ENCODE measurements at places on chromosomes 3 and 15. TPM values are rescaled to one million over a fixed set of nuclear protein-coding genes. Genes with fewer than 3 reads are reported as not detected.

GRCh38 chr15:32908135-32908801 lies 190.5 kb downstream of the GREM1 start:
- DNase-seq: peak; percentile 26

GRCh38 chr3:167669699-167670098 lies 16.0 kb upstream of the WDR49 start:
- DNase-seq: no peak

The GABRR3 gene
- not detected for total RNA-seq

DNA sequence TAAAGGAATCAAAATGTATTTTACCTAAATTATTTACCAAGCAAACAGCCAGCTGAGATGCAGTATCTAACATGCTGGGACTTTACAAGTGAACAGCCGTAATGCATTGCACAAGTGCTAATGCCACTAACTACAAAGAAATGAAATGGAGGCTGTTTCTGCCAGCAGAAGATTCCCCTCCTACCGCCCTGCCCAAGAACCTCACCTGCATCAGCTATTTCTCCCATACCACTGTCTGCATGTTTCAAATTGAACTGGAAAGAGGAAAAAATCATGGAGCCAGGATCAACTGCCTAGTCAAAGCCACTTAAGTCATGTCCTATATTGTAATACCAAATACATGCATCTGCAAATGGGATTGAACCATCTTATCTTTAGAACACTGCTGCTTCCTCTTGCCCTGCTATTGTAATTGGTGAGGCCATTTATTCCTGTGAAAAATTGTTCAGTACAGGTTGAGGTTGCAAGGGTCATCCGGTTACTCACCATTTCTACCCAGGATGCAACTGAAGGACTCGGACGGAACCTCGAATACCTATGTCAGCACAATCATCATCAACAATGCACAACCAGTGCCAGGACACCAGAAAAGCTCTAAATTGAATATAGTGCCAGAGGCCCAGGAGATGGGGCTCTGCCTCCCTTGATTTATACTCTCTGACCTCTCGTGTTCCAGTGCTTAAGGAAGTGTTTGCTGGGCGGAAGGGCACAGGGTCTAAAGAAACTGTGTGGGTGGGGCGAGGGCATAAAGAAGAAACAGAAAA lies 27.5 kb downstream of the ANXA2 start:
- DNase-seq: peak; percentile 68

DNA sequence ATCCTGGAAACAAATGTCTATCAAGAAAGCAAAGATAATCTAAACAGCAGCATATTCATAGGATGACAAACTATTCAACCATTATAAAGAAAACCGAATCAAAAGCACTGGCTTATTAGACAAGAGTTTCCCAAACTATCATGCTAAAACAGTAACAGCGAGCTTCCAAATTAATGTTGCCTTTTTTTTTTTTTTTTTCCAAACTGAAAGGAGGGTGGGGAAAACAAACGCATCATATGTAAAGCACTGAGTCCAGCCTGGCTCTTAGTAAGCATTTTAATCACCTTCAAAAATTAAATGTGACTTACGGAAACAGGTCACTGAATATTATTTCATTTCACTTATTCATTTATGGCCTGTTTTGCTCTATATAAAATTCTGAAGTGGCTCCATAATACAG lies 2.3 kb downstream of the TJP1 start:
- no peak for DNase-seq

GRCh38 chr15:67838789-67839332 lies 984 bp downstream of the RNU6-1 start:
- no peak for DNase-seq

- DNase-seq: no peak
These were observed 100.2 kb downstream of the LARS2 start for GRCh38 chr3:45488591-45488990.

DNA sequence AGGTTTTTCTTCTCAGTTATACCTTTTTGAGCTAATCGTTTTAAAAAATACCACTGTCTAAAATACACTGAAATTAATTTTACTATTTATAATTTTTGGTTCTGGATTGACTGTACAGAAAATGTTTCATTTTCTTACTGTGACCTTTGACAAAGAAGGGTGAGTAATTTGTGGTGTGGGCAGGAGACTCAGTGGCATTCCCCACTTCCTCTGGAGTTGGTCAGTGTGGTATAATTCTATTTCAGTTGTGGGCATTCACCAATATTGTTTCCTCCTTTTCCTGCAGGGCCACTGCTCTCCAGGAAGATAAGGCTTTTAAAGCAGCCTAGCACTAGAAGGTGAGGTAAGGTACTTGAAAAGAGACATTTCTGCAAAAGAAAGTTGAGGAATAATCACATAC lies 6.5 kb downstream of the DAG1 start:
- DNase-seq: no peak

GRCh38 chr3:146093896-146094295 lies 67.1 kb downstream of the PLOD2 start:
- DNase-seq: peak; percentile 38

The MME gene
- total RNA-seq: 50.4 TPM

DNA sequence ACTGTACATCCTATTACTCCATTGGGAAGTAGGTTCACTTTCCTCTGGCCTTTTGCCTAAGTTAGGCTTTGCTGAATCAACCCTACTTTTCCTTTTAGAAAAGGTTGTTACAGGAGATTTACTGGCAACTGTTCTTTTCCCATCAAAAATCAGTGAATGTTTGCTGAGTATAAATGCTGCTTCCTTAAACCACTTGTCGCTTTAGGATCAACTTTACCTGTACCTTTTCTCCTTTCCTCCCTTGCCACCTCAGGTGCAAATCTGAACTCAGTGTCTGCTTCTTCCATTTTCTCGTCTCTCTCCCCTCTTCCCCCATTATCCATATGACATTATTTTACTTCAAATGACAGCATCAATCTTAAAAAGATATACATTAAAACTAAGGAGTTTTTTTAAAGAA lies 69.5 kb upstream of the GOLGA6B start:
- no peak for DNase-seq

The THBS1 gene
- 141 TPM for total RNA-seq

The SLMAP gene
- 44.1 TPM for total RNA-seq

The ASTE1 gene
- total RNA-seq: 7.5 TPM

The ST8SIA2 gene
- 0.25 TPM for total RNA-seq

DNA sequence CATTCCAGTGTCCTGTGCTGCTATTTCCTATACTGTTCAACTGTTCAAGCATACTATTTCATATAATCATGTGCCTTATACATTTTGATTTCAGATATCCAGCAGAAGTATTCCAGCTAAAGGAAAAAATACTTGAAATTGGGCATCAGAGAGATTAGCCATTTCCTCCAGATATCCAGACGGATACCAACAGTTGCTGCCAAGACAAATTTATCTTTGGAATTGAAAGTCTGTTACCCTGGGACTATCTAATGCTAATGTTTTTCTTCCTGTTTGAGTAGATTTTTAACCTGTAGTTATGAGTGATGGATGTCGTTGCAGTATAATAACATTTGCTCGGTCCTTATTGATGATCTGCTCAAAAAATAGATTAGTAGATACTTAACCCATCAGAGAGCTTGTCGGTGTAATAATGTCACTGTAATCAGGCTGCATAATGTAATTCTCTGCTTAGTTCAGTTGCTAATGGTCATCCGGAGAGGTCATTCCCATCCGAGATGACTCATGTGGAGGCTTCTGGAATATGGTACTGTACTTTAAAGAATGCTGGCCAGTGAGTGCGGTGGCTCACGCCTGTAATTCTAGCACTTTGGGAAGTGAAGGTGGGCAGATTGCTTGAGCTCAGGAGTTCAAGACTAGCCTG lies 51.5 kb downstream of the TIMP4 start:
- DNase-seq: peak; percentile 4

- peak; percentile 44 for DNase-seq
These were observed 251.9 kb downstream of the CDIN1 start for GRCh38 chr15:36831125-36831903.

All from fibroblast of the aortic adventitia (primary cell).